Upper lobe of right lung (tissue), 1 donor: ENCODE measurements at places on chromosomes 7 and 10. TPM values are rescaled to one million over a fixed set of nuclear protein-coding genes. Genes with fewer than 3 reads are reported as not detected.

Gene TFEC
- 29.8 TPM for total RNA-seq

Gene LRRD1
- not detected for total RNA-seq

- no peaks in the 10 kb centered on the region for H3K27me3 ChIP-seq
- no peak for DNase-seq
- peaks cover 46% of the 10 kb centered on the region for H3K36me3 ChIP-seq
- H3K27ac ChIP-seq, result no peak overlapping the region
Observed at GRCh38 chr10:122234416-122234815, 36.7 kb upstream of the BTBD16 start.

DNA sequence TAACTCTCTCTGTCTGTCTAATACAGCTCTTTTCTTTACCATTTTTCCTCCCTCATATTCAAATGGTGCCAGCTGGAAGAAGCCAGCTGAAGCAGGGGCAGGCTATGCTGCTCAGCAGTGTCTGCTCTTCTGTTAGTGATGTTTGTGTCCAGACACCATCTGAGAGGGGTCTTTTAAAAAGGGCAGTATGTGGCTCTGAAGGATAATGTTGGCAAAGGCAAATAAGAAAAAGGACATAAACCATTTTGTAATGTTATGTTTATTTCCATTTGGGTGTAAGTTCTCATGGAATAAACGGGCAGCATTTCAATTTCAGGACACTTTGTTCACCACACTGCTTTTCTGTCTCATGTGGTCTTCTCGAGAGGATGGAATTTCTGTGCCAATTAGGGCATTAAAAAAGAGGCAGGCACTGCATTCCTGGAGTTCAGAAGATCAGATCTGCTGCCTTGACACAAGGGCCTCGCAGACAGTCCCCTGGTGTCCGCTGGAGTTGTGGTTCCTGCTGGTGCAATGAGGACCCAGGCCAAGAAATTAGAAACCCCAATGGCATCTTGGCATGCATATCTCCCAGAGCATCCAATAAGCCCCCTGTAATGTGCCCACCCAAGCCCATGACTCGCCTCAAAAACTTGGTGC lies 109.0 kb upstream of the ELMO1 start:
- peaks cover 5% of the 10 kb centered on the region for H3K27me3 ChIP-seq
- no peak for DNase-seq
- H3K27ac ChIP-seq, result no peak overlapping the region
- no peaks in the 10 kb centered on the region for H3K4me1 ChIP-seq
- H3K36me3 ChIP-seq, result no peaks in the 10 kb centered on the region
- H3K4me3 ChIP-seq, result no peak overlapping the region

- H3K27me3 ChIP-seq, result no peaks in the 10 kb centered on the region
- H3K4me3 ChIP-seq, result no peak overlapping the region
- H3K4me1 ChIP-seq, result peaks cover 35% of the 10 kb centered on the region
- H3K27ac ChIP-seq, result no peak overlapping the region
- H3K36me3 ChIP-seq, result no peaks in the 10 kb centered on the region
Observed at GRCh38 chr10:132570771-132571649, 33.4 kb downstream of the INPP5A start.

DNA sequence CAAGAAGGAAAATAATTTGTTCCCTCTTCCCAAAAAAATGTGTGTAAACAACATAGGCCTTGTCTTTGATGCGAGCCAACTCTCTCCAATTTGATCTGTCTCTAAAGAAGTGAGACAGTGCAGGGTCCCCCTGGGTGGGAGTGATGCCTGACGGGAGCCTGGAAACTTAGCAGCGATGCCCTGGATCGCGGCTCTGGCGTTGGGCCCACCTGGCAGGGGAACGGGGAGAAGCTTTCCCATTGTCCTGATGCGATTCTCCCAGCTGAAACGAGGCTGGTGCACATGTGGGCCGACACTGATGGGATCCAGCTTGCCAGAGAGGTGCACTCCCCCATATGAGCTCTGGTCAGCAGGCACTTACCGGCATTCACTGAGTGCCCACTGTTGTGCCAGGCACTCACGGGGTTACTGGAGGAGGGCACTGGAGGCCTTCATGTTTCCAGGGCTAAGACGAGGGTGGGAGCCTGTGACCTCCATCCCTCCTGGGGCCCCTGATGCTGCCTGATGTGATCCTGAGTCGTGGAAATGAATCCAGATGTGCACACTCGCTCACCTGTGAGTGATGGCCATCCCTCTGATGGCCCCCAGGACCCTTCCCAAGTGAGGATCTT lies 132.8 kb downstream of the PTPN20 start:
- H3K4me3 ChIP-seq, result no peak overlapping the region
- peak; percentile 46 for DNase-seq
- peaks cover 8% of the 10 kb centered on the region for H3K4me1 ChIP-seq

Gene SAMD8
- 23.0 TPM for total RNA-seq

Gene AOAH
- 20.8 TPM for total RNA-seq

- no peak for DNase-seq
- H3K27ac ChIP-seq, result no peak overlapping the region
- no peak overlapping the region for H3K4me3 ChIP-seq
- H3K36me3 ChIP-seq, result no peaks in the 10 kb centered on the region
Observed at GRCh38 chr7:85074992-85075391, 111.9 kb downstream of the SEMA3D start.

Gene PRSS2
- total RNA-seq, result not detected

- DNase-seq, result no peak
- H3K27me3 ChIP-seq, result no peaks in the 10 kb centered on the region
- no peak overlapping the region for H3K4me3 ChIP-seq
- peaks cover 3% of the 10 kb centered on the region for H3K4me1 ChIP-seq
- H3K27ac ChIP-seq, result no peak overlapping the region
Observed at GRCh38 chr10:86941991-86942421, 15.4 kb downstream of the MMRN2 start.

DNA sequence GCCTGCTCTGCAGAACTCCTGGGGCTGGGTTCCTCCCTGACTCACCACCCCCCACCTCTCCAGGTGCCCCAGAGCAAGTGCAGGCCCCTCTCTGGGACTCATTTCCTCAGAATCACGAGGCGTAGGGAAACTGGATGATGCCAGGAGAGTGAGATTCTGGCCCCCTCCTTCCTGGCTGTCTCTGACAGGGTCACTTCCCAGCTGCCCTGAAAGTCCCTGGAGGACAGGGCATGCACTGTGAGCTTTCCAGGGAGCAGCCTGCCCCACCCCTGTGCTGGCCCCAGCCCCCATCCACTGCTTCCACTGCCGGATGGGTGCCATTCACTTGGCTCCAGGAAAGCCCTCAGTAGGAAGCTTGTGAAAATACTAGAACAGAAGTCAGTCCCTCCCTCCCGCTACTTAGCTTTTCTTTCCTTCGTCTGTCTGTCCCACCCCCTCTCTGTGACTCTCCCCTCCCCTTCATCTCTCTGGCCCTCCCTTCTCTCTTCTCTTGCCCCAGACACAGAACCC lies 10.4 kb downstream of the TACR2 start:
- peaks cover 29% of the 10 kb centered on the region for H3K4me1 ChIP-seq
- H3K36me3 ChIP-seq, result peaks cover 15% of the 10 kb centered on the region
- no peaks in the 10 kb centered on the region for H3K27me3 ChIP-seq
- H3K27ac ChIP-seq, result peak overlapping the region; percentile 42
- H3K4me3 ChIP-seq, result no peak overlapping the region

Gene STAG3
- 2.3 TPM for total RNA-seq

DNA sequence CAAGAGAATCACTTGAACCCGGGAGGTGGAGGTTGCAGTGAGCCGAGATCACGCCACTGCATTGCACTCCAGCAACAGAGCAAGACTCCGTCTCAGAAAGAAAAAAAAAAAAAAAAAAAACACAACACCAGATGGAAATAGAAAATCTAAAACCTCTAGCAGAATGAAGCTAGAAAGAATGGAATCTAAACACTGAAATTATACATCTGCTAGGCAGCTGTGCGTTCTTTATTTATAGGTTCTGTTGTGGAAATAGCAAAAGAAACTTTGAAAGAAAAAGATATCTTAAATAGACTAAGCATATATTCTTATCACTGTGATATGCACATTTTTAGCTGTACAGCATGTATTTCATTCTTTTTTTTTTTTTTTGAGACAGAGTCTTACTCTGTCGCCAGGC lies 17.1 kb downstream of the BMPR1A start:
- no peak overlapping the region for H3K4me3 ChIP-seq
- H3K27me3 ChIP-seq, result no peaks in the 10 kb centered on the region
- H3K36me3 ChIP-seq, result no peaks in the 10 kb centered on the region

DNA sequence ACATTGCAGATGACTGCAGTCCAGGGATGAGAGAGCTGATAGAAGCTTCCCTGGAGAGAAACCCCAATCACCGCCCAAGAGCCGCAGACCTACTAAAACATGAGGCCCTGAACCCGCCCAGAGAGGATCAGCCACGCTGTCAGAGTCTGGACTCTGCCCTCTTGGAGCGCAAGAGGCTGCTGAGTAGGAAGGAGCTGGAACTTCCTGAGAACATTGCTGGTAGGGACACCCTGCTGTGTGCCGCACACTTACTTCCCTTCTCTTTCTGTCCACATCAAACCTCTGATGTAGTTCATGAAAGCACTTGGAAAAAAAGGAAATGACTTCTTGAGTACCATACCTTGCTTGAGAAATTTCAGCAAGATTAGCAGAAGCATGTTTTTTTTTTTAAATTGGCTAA lies 25.3 kb downstream of the MAP3K8 start:
- H3K27me3 ChIP-seq, result no peaks in the 10 kb centered on the region
- H3K4me3 ChIP-seq, result no peak overlapping the region
- peak overlapping the region; percentile 8 for H3K27ac ChIP-seq
- H3K36me3 ChIP-seq, result peaks cover 59% of the 10 kb centered on the region

DNA sequence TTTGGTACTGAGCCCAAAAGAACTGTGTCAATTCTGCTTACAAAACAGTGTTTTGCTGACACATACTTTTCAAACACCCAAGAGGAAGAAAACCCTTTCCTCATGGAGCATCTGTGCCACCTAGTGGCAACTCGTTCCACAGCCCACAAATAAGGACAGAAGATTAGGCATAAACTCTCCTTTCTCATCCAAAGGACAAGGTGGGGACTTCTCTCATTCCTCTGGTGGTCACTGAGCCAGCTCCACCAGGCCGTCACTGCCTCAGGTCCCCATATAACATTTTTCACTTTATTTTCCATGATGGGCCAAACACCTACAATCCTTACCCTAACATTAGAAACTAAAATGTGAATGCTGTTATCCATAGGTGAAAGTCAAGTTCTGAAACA lies 76.9 kb downstream of the RNF216 start:
- H3K27ac ChIP-seq, result no peak overlapping the region
- H3K4me1 ChIP-seq, result peaks cover 16% of the 10 kb centered on the region
- H3K4me3 ChIP-seq, result no peak overlapping the region
- H3K36me3 ChIP-seq, result peaks cover 50% of the 10 kb centered on the region

Gene ADAM12
- total RNA-seq, result 0.98 TPM

Gene PLXNA4
- 7.2 TPM for total RNA-seq

Gene GNAT3
- not detected for total RNA-seq
